ENCODE measurements at places on chromosomes 4 and X.
A peak's percentile ranks its signal among the peaks of the same experiment; 100 is the strongest.

DNA sequence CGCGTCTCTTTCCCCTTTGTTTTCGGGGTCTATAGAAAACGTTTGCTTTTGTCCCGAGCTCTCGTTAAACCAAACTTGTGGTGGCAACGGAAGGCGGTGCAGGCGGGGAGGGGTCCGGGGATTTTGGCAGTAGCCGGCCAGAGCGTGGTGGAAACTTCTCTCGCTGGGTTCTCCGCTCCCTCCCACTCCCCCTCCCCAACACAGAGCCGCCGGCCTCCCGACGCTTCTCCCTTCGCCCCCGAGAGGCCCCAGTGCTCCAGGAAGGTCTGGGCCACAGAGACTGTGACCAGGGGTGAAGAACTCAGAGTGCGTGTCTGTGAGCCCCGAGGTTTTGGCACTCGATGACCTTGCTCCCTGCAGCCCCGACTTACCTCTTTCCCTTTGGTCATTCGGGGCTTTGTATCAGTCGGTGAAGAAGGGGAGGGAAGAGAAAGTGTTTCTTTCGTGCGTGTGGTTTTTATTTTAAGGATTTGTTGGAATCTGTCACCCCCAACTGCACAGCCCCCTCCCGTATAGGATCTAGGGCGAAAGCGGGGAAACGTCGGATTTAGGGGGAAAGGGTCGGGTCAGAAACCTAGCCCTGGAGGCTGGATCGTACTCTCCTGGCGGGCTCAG, 9.0 kb upstream of the BCOR start:
- DNase-seq = no peak

- peak; percentile 76 for DNase-seq
Measured at GRCh38 chrX:19602866-19603622, 87.7 kb upstream of the MAP3K15 start.

- no peak for DNase-seq
Measured at GRCh38 chr4:32988165-32988811, 2268.1 kb downstream of the PCDH7 start.

DNA sequence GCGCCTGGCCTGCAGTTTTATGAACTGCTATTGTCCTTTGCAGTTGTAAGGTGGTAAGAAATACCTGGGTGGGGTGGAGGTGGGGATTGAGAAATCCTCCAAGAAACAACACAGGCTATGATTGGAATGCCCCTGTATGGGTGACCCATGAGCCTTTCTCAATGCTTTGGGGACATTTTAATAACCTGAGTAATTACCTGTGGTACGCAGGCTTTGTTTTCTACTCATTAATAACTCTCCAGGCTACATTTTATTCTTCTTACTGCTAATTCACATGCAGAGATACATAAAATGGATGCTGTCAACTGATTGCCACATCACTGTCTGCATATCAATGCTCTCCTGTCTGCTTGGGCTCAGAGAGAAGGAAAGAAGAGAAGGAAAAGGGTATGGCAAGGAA, 41.8 kb downstream of the PHEX start:
- no peak for DNase-seq

DNA sequence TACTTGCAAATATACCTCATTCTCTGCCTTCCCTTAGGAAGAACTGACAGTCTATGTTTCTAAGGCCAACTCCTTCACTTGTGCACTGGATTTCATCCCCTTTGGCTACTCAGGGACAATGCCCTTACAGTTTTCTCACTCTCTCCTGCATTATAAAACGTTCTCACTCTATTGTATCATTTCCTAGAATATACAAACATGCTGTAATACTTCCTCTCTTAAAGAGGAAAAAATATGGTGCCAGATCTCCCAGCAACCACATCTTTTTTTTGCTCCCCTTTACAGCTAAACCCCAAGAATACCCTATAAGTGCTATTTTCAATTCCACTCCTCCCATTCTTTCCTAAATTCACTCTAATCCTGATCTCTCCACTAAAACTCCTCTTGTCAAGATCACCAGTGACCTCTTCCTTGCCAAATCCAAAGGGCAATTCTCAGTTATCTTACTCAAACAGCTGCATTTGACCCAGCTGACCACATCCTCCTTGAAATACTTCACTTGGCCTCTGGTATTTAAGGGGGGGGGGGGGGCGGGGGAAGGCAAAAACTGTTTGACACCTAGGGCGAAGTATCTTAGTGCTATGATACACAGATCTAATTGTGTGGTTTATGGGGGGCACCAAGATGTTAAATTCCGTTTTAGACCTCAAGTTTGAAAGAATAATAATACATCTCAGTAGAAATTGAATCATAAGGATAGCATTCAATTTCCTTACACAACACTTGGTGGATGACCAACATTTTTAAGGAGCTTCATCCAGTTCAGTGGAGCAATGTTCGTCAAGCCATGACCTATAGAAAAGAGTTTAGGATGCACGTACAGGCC, 1.6 kb downstream of the RCHY1 start:
- DNase-seq = peak; percentile 51

GRCh38 chr4:47010347-47010911, 17.0 kb upstream of the GABRA4 start:
- DNase-seq = no peak

DNA sequence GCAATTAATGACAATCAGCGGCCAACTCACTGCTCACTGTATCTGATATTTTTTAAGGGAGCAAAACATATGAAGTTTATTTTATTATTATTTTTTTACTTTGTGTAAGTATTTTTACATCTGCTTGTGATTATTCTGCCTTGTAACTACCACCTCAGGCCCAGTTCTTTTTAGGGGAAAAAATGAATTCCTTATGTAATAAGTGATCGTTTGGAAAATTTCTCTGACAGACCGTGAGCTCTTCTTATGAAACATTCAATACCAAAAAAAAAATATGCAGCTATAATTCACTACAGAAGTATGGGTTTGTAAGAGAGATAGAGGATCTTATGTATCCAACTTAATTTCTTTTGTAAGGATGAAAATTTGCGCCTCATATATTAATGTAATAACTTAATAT, 33.5 kb upstream of the STOX2 start:
- DNase-seq = no peak

GRCh38 chr4:99749445-99750391, 66.9 kb upstream of the DAPP1 start:
- DNase-seq = no peak

DNA sequence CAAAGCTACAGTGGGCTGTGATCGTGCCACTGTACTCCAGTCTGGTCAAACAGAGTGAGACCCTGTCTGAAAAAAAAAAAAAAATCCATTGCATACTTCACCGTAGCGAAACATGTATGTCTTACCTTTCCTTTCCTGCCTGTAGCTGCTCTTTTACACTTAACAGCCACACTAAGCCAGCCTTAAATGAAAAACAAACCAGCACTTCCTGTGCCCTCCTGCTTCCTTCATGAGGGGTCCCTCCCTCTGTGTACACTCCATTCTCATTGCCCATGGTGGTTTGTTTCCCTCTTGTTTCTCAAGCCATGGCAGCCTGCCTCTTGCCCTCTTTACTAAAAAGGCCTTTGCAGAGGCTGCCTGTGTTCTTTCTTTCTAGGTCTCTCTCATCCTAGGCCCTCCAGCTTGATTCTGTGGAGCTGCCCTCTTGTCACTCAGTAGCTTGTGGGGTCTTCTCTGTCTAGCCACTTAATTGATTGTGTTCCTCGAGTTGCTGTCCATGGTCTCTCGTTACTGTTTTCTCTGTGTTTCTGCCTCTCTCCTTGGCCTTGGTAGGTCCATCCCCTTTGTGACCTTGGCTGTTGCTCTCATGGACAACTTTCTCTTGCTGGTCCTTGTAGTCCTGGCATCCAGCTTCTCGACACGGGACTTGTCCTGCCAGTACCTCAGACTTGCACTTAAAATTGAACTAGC, 52.1 kb upstream of the MSANTD1 start:
- no peak for DNase-seq

GRCh38 chr4:55367084-55367722, 21.2 kb downstream of the SRD5A3 start:
- DNase-seq = no peak

GRCh38 chr4:30538794-30539193, 181.4 kb upstream of the PCDH7 start:
- no peak for DNase-seq

- DNase-seq = no peak
Measured at GRCh38 chrX:23548164-23548563, 119.1 kb upstream of the PRDX4 start.

DNA sequence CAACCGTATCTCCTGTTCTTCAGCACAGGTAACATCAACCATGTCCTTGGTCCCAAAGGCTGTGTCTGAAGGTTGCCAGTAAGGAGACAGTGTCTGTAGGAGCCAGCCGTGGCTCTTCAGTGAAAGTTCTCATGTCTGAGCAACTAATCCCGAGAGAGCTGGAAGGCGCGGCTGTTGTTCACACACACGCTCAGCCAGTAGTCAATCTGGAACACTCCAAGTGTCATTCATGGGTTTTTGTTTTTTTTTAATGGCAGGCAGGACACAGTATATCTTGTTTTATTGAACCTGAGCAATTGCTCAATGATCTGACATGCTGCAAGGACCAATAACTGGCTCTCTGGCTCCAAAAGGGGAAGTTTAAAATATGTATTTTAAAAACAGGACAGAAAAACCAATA, 48.4 kb upstream of the MAP3K15 start:
- no peak for DNase-seq

DNA sequence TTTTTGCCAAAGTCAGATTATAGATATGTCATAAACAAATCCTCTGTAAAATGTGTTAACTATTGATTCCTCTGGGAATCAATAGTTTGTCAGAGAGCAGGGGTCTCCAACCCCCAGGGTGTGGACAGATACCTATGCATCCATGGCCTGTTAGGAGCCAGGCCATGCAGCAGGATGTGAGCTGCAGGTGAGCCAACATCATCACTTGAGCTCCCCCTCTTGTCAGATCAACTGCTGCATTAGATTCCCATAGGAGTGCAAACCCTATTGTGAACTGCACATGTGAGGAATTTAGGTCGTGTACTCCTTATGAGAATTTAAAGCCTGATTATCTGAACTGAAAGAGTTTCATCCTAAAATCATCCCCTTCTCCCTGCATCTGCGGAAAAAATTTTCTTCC, 1365.4 kb downstream of the ARAP2 start:
- no peak for DNase-seq

DNA sequence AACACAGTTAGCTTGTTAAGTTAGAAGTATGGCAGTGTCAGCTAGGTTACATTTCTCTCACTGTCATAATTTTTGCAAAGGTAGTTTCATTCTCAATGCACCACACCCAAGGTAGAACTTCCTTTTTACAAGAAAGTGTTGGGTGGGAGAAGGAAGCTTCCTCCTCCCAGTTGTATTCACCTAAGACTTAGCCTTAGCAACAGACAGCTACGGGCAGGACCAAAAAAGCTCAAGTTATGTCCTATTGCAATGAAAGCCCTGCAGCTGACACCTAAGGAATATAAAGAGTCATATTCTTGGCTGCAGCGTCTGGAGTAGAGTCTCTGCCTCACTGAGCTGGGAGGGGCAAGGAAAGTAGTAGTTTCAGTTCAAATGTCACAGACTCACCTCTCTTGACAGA, 25.1 kb upstream of the PRDM8 start:
- no peak for DNase-seq

DNA sequence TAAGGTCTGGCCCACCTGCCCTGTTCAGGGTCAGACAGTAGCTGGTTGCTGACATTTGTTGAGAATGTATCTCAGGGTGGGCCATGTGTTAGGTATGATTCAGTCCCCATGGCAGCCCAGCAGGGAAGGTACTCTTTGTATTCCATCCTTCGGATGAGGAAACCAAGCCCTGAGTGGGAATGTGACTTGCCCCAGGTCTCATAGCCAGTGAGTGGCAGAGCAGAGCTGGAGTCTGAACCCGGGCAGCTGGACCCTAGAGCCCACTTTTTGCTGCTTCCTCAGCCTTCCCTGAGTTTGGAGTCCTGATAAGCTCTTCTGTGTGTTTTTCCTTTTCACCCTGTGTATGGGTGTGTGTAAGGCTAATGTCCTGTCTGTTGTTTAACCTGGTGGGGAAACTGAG, 21.6 kb upstream of the UBA1 start:
- DNase-seq = no peak

- peak; percentile 8 for DNase-seq
Measured at GRCh38 chr4:4575284-4576211, 33.7 kb upstream of the STX18 start.

DNA sequence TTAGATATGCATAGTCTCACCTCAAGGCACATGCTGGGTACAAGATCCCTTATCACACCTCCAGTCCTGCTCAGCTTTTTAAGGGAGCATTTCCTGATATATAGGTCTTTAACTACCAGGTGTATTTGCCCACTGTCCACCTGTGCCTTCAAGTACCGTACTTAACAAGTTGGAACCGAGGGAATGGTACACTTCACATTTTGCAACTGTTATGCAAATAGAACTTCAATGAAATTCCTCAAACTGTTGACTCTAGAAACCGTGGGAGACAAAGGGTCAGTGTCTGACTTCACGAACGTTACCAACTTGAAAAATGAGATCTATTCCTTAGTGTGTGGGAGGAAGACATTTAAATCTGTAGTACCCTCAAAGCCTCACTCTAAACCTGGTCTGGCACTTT, 5.2 kb downstream of the TRIM2 start:
- DNase-seq = no peak

DNA sequence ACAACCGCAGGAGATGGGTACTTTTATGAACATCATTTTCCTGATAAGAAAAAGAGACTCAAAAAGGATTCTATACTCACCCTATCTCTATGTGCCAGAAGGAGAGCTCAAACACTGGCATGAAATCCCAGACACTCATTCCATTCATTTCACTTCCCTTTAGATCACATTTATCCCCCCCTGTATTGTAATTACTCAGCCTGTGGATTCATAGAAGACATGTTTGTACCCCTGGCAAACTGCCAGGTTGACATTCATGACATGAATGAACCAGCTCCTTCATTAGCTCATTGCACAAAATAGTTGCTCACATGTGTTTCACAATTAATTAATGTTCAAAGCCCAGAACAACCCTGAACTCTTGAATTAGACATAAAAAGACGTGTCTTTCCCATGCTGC, 4.9 kb downstream of the SMR3A start:
- no peak for DNase-seq

DNA sequence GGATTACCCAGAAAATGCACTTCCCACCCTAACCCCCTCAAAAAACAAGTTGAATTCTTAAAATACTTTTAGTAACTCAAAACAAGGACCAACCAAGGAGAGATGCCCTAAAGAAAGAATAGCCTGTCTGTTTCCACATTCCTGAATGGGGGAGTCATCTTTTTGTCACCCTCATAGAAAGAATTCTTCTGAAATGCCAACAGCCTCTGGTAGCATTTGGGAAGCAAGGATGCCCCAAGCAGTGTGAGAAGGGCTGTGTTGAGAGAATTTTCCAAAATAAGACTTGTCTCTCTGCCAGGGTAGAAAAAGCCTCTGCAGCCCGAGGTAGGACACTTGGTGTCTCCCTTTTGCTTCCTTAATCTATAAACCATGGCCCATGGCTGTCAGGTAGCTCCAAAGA, 173.1 kb upstream of the VCX3A start:
- DNase-seq = no peak

DNA sequence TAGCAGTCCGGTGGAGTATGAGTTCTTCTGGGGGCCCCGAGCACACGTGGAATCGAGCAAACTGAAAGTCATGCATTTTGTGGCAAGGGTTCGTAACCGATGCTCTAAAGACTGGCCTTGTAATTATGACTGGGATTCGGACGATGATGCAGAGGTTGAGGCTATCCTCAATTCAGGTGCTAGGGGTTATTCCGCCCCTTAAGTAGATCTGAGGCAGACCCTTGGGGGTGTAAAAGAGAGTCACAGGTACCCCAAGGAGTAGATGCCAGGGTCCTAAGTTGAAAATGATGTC, 852 bp downstream of the MAGEH1 start:
- no peak for DNase-seq
